ENCODE measurements at places on chromosomes 7 and 10.

- peak; percentile 46 for DNase-seq
Measured at GRCh38 chr7:150988230-150989226, 2.3 kb upstream of the NOS3 start.

DNA sequence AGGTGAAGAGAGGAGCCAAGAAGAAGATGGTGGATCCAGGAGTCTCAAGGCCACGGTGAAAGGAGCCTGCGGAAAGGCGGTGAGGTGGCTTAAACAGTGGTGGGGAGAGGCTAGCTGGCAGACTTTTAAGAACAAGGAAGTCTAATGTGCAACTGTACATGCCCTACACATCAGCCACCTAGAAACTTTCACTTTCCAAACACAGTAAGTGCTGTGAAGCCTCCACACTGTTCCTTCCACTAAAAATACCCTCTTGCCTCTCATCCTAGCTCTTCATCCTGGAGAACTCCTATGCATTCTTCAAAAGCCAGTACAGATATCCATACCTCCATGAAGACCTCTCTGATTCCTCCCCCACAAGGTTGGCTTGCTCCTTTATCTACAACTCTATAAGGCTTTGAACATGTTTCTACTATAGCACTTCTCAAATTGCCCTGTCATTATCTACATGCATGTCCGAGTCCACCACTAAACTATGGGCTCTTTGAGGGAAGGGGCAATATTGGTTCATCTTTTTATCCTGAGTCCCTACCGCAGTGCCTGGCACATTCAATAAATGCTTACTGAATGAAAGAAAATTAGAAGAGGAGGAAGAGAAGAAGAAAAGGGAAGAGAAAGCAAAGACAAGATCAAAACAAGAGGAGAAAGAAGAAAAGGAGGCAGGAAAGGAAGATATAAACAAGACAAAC, 54.2 kb downstream of the DNAJC12 start:
- DNase-seq = no peak

DNA sequence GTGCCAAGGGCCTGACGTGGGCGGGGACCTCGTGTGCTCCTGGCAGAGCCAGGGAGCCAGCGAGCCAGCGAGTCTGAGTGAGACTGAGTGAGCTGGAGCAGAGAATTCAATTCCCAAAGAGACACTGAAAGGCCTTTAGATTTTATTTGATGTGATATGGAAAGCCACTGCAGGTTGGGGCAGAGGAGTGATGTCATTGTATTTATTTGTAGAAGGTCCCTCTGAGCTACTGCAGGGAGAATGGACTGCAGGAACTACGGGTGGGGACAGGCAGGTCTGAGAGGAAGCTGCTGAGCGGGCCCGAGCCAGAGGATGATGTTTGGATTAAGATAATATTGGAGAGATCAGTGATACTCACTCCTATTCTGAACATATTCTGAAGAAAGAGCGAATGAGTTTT, 445.8 kb upstream of the ANKRD30A start:
- DNase-seq = no peak

DNA sequence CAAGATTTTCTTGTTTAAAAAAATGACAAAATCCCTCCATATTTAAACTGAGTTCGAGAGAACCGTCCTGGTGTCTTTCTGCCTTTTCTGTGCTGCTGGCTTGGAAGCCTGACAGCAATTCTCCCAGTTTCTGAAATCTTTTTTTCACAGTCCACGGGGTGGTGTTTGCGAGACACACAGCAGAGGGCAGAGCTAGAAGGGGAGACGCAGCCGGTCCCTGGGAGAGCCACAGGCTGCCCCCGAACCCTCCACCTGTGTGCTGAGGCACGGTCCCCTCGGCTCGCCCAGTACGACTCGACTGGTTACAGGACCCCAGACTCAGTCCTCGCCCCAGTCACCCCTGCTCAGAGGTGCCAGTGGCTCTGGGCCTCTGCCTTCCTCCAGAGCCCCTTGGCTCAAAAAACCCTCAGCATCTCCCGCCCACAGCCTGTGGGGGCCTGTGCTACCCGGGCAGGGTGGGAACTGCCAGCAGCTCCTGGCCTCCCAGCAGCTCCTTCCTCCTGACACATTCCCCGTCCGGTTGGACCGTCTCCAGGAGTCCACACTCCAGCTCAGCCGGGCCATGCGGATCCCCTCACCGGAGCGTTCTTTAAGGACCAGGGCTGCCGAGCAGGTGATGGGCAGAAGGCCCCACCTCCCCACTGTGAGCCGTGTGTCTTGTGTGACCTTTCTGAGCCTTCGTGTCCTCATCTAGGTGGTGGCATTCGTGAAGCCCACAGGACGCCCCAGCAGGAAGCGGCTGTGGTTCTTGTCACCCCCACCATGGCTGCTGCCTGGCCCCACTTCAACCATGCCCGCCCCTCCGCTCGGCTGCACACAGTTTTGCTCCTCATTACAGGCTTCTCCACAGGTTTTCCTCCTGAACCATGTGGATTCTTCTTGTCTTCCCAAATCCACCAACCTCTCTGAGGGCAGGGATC, 52.3 kb upstream of the EN2 start:
- DNase-seq = no peak

DNA sequence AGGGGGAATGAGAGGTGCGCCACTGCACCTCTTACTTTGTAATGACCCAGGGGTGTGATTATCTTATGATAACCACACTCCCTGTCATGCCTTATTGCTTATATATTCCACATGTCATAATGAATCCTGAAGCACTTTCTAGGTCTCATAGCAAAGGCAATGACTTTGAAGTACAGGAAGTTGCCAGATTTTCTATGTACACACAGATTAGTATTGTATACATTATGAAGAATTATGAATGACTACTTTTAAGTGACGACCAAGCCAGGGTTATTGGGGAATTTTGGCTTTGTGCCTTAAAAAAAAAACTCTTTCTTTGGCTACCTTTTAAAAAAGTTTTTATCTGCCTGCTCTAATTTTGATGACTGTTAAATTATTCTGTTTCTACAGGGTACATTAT, 269.6 kb downstream of the MDFIC start:
- no peak for DNase-seq

DNA sequence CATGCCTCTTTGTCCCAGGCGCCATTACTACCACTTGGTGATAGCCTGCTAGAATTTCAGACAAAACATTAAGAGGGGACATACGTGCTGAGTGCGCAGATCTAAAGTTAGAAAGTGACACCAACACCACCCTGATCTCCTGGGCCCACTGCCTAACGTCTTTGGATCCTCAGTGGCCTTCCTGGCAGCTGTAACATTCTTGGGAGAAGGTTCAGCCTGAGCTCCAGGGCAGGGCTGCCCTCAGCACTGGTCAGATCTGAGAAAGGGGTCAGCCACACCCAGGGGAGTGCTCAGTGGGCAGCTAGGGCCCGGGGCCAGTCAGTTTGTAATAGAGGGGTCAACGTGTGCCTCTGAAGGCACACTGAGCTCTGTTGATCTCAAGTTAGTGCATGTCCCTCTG, 48.4 kb downstream of the ZCCHC24 start:
- DNase-seq = no peak

Data from suppressor macrophage (primary cell).